WTC11 (cell line): ENCODE measurements at places on chromosomes 1 and 21.

GRCh38 chr1:205923651-205924459 lies 19.4 kb downstream of the SLC26A9 start:
- no peak for DNase-seq

DNA sequence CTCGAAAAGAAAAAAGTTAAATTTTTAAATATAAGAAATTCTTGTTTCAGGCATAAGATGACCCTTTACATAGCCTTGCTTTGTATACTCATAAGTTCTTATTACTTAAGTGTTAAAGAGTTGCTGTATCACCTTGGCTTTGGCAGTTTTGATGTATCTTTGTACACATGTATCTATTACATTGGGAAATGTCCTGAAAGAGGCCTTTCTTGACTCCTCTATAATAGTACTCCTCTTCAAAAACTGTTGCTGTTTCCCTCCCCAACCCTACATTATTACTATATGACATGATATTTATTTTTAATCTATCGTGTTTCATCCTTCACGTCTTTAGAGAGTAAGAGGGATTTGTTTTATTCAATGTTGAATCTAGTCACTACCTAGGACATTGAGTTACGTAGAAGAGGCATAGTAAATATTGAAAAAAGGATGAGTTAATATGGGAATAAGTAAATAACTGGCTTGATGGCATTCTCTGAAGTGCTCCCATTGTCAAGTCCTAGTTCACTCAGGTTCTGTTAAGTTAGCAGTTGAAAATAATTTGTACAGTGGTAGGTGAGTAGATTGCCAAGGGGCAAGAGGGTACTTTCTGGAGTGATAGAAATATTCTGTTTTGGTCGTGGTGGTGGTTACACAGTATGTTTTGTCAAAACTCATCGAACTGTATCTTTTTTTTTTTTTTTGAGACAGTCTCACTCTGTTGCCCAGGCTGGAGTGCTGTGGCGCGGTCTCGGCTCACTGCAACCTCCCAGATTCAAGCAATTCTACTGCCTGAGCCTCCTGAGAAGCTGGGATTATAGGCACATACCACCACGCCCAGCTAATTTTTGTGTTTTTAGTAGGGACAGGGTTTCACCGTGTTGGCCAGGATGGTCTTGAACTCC lies 8.2 kb downstream of the THRAP3 start:
- DNase-seq = no peak

DNA sequence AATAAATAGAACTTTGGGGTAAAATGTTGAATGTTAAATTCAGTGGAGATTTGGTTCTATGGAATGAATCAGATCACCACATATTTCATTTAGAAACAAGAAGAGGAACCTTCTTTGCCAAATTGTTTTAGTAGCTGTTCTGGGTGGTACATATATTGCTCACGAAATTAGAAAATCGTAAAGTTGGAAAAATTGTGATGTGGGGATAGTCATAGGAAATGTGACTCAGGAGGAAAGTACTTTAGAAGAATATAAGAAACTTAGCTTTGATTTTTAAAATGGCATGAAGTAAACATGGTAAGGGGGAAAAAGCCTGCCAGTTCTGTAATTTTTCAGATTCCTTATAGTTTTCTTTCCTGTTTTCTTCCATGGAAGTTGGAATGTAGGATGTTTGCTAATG lies 27.4 kb downstream of the RRP15 start:
- DNase-seq = no peak

DNA sequence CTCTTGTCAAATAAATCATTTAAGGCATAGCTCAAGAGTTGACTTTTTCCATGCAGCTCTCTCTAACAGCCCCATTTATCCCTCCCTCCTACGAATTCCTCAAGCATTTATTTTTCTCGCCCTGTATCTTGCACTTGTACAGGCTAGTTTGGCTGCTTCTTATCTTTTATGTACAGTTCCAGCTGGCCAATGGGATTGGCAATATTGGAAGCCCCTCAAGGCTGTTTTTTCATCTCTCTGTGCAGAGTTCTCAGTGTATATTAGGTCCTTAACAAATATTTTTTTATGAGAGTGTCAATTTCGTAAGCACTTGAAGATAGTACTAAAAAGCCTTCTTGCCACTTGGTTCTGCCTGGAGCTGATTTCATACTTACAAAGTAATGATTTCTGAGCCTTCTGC lies 356.0 kb downstream of the ST6GALNAC3 start:
- no peak for DNase-seq

- DNase-seq = no peak
These were observed 29.6 kb upstream of the CCN1 start for GRCh38 chr1:85550784-85551516.

DNA sequence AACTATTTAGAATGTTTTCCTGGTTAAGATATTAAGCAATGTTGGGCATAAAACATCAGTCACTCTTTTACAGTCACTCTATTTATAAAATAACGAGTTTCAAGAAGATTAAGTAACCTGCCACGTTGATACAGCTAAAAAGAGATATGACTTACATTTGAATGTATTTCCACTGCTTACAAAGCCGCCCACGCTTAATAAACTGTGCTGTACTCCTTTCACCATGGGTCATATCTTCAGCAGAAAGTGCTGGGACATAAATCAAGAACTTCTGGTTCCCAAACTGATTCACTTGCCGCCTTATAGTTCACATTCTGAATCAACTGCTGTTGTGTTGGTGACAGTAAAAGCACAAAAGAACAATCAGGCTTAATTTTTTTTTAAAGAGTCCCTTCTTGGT lies 666.7 kb downstream of the NCAM2 start:
- DNase-seq = no peak

GRCh38 chr1:244730153-244730933 lies 77.4 kb downstream of the DESI2 start:
- peak; percentile 57 for DNase-seq

- no peak for DNase-seq
These were observed 161.3 kb upstream of the KCNJ6 start for GRCh38 chr21:38077569-38077968.

- DNase-seq = no peak
These were observed 92.8 kb downstream of the ETS2 start for GRCh38 chr21:38898422-38899096.

DNA sequence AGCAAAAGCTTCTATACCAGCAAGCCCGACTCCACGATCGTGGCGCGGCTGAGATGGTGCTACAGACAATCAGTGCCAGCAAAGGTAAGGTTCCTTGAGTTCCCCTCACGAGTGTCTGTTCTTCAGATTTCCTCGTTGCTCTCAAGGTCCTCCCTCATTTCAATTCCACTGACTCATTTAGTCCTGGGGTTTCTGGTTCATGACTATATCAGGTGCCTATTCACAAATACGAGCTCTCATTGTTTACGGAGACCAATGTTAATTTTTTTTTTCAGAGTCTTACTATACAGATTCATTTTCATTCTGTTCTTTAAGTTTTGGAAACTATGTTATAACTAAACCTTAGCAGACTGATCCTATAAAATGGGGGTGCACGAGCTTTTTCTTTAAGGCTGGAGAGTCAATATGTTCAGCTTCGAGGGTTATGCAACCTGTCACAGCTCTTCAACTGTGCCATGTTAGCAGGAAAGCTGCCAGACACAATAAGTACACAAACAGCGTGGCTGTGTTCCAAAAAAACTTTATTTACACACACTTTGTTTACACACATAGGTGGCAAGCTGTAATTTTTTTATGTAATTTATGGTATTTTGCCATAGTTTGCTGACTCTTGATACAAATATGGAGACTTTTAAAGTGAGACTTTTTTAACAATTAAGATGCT lies 134.3 kb downstream of the ZP4 start:
- DNase-seq = no peak

- no peak for DNase-seq
These were observed 27.7 kb upstream of the SPOCD1 start for GRCh38 chr1:31843506-31843905.

- no peak for DNase-seq
These were observed 83.9 kb downstream of the FASLG start for GRCh38 chr1:172742599-172743500.

GRCh38 chr1:215636258-215636965 lies 69.3 kb downstream of the KCTD3 start:
- DNase-seq = no peak

DNA sequence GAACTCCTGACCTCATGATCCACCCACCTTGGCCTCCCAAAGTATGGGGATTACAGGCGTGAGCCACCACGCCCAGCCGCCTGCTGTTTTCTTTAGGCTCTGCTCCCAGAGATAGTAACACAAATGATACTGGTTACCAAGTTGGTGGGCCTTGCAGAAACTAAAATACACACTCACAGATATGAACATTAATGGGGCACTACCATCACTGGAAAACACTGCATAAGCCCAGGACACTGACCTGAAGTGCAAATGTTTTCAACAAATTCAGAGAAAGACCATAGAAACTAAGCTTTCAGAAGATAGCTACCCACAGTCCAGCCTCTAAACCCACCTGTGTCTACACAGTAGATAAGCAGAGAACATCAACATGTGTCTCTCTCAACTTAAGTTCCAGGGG lies 180.5 kb downstream of the FCRL5 start:
- no peak for DNase-seq

DNA sequence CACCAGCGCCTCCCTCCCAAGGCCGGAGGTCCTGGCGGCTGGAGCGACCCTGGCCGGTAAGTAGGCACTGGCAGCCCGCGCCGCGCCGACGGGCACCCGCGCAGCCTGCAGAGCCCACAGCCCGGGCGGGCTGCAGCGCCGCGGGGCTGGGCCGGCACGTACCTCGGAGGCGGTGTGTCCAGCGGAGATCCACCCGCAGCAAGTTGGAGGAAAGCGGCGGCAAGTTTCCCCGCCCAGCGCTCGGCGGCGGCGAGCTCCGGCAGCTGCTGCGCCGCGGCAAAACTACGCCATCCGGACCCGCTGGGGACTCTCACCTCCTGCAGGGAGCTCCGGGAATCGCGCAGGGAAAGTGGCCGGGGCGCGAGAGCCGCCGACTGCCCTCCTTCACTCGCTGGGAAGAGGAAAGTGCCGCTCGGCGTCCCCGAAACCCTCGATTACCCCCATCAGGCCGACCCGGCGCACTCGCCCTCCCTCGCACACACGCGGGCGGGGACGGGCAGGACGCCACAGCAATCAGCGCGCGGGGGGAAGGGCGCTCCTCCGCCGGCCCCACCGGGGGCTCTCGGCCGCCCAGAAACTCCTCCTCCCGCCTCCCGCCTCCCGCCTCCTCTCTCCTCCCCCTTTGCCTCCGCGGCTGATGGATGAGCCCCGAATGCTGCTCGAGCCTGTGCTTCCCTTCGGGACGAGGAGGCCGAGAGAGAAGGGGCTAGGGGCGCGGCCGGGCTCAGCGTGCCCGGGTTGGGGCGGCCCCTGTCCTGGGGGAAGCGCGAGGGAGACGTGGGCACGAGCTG lies at the start of gene TGFBR3:
TSS of gene TGFBR3 (minus strand) at position 436 of the 791 bp plus-strand sequence. CDS start 24,620 bp downstream, outside the sequence.
- peak; percentile 74 for DNase-seq

DNA sequence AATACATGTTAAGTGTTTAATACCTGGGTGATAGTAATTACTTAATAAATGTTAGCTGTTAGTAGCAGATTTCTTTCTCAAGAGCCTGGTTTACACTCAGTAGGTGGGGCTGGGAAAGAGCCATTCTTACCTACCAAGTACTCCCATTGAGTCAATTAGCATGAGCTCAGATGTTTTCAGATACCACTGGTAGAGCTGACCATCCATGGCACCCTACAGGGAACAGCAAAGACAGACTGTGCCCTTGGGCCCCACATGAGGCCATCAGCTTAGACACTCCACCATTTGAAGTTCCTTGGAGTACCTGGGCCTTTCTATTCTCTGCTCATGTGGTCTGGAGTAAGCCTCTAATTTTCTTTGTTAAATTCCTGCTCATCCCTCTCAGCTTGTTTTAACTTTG lies 179.3 kb downstream of the CACNA1E start:
- no peak for DNase-seq

- no peak for DNase-seq
These were observed 18.0 kb downstream of the SLAMF1 start for GRCh38 chr1:160628799-160629263.

GRCh38 chr21:36169470-36170128 lies 13.0 kb downstream of the DOP1B start:
- DNase-seq = peak; percentile 28

DNA sequence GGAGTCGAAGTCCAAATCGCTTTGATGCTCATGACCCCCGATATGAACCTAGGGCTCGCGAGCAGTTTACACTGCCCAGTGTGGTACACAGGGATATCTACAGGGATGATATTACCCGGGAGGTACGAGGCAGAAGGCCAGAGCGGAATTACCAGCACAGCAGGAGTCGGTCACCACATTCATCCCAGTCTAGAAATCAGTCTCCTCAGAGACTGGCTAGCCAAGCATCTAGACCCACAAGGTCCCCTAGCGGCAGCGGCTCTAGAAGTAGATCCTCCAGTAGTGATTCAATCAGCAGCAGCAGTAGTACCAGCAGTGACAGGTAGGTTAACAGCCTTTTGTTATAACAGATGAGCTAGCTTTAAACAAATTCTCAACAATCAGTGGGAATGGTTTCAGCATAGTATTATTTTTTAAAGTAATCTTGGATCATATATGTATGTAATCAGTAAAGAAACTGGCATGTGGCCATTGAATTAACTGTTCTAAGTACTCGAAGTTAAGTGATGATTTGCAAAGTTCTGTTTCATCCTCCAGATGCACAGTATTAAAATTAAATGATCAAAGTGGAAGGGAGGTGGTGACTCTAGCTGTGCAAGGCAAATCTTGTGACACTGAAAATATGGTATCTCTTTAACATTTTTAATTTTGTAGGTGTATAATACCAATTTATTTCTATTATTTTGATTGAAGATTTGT lies 29.0 kb downstream of the SPEN start:
- peak; percentile 69 for DNase-seq

DNA sequence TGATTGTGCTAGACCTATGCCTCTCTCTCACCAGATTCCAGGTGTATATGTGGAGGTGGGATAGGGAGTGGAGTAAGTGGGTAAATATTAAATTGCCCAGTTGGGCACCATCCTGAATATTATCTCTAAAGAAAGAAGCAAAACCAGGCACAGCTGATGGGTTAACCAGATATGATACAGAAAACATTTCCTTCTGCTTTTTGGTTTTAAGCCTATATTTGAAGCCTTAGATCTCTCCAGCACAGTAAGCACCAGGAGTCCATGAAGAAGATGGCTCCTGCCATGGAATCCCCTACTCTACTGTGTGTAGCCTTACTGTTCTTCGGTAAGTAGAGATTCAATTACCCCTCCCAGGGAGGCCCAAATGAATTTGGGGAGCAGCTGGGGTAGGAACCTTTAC lies at the start of gene FCER1A:
TSS of gene FCER1A (plus strand) at position 242 of the 400 bp plus-strand sequence. CDS start at position 271, 29 bp downstream.
- no peak for DNase-seq

GRCh38 chr1:53860967-53861411 lies 22.9 kb upstream of the NDC1 start:
- DNase-seq = peak; percentile 44

GRCh38 chr1:2974701-2975301 lies 46.5 kb upstream of the ACTRT2 start:
- no peak for DNase-seq

- DNase-seq = no peak
These were observed 19.9 kb upstream of the SHCBP1L start for GRCh38 chr1:182972829-182973228.

- DNase-seq = no peak
These were observed 6.6 kb upstream of the GSTM5 start for GRCh38 chr1:109705411-109705810.
